ENCODE measurements at places on chromosomes 4 and X. TPM values are rescaled to one million over a fixed set of nuclear protein-coding genes. Genes with fewer than 3 reads are reported as not detected.

ZCCHC12 gene
- 0.09 TPM for polyA plus RNA-seq

AMBN gene
- polyA plus RNA-seq, result 0.12 TPM

FRMPD3 gene
- polyA plus RNA-seq, result 0.03 TPM

ZMAT1 gene
- polyA plus RNA-seq, result 3.8 TPM

SOX3 gene
- not detected for polyA plus RNA-seq

AMMECR1 gene
- 1.3 TPM for polyA plus RNA-seq

OPHN1 gene
- polyA plus RNA-seq, result 3.0 TPM

SLITRK4 gene
- polyA plus RNA-seq, result 0.21 TPM

MAGEA2B gene
- polyA plus RNA-seq, result not detected

COL4A5 gene
- 8.1 TPM for polyA plus RNA-seq

NALF2 gene
- polyA plus RNA-seq, result 0.09 TPM

ZNF330 gene
- 32.7 TPM for polyA plus RNA-seq

CC2D2A gene
- 5.8 TPM for polyA plus RNA-seq

MSANTD1 gene
- 0.36 TPM for polyA plus RNA-seq

DACH2 gene
- polyA plus RNA-seq, result not detected

ARHGAP6 gene
- polyA plus RNA-seq, result 4.6 TPM

CCDC120 gene
- polyA plus RNA-seq, result 2.4 TPM

L1CAM gene
- 1.8 TPM for polyA plus RNA-seq

SCRG1 gene
- polyA plus RNA-seq, result 0.67 TPM

GAGE1 gene
- polyA plus RNA-seq, result not detected

DIPK2B gene
- 2.9 TPM for polyA plus RNA-seq

RHOH gene
- polyA plus RNA-seq, result 2.1 TPM

NAP1L3 gene
- polyA plus RNA-seq, result 0.68 TPM

ACSL4 gene
- polyA plus RNA-seq, result 83.0 TPM

FIP1L1 gene
- polyA plus RNA-seq, result 24.0 TPM

SLC10A6 gene
- polyA plus RNA-seq, result not detected

CPZ gene
- polyA plus RNA-seq, result 3.2 TPM

RTL5 gene
- 6.9 TPM for polyA plus RNA-seq

CENPE gene
- polyA plus RNA-seq, result 0.10 TPM

CT45A3 gene
- not detected for polyA plus RNA-seq

MAGEA4 gene
- polyA plus RNA-seq, result not detected

FAT4 gene
- 1.5 TPM for polyA plus RNA-seq

FREM3 gene
- polyA plus RNA-seq, result not detected

CLTRN gene
- 0.79 TPM for polyA plus RNA-seq
